ENCODE measurements at places on chromosomes 11 and 22.
A peak's percentile ranks its signal among the peaks of the same experiment; 100 is the strongest.

DNA sequence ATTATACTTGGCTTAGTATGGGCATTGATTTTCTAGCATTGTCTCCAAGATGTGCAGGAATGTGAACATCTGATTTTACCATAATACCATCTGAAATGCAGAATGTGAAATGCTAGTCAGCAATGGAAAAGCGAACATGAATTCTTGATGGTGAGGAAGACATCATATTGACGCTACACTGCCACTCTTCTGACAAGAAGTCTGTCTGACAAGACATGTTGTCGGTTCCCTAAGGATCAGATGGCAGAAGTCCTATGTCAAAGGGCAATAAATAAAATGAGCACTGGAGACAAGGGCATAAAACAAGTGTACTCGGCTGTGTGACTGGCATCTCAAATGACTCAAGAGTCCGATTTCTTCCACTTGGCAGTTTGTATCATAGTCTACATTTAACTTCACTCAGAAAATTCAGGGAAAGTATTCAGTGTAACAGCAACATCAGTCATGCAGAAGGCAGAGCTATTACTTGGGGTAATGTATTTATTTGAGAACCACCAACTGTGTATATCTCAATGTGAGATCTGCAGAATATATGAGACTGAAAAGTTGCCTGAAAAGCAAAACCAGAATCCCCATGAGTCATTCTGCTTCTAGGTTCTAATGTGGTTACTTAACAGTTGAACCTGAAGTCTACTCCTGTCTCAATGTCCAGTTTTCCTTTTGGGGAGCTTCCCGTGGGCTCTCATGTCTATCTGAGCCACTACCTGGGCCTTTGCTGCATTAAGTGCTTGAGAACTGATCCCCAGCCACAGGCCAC lies 51.5 kb downstream of the SLC17A6 start:
- DNase-seq = no peak

DNA sequence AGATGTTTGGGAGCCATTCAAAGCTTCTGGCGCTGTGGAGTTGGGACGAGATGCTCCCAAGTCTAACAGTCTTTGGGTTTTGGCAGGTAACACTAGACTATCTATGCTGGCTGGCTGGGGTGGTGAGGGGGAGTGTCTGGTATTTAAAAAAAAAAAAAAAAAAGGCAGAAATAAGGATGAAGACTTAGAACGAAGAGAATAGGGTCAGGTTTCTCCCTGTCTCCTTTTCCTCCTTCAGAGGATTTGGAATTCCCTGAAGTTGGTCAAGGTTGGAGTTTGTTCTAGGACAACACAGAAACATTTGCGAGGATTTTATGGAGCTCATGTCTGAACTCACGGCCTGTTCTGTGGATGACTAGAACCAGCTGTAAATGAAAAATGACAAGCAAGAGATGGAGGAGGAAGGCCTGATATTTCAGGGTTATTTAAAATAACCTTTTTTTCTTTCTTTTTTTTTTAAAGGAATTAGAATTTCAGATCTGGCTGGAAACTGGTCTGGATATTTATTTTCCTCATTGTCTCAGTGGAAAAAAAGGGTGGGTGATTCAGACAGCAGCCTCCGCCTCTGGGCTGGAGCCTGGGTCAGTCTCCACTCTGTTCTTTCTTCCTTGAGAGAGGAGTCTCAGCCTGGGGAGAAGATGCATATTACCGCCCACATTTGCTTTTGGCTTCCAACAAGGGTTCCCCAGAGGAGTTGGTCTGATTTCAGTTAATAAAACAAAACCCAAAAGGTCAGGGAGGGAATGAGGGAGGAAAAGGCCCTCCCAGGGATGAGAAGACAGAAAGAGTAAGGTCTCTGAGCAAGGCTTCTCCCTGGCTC lies 80.1 kb downstream of the USP35 start:
- no peak for DNase-seq

GRCh38 chr22:50600538-50600937 lies at the start of gene MAPK8IP2:
Gene MAPK8IP2, plus strand, starts transcription at chr22:50600793. Its CDS starts 26 bp downstream, at chr22:50600819.
- DNase-seq = peak; percentile 26

GRCh38 chr11:111718859-111719258 lies 47.3 kb downstream of the PPP2R1B start:
- no peak for DNase-seq

GRCh38 chr11:63951779-63952536 lies 13.2 kb downstream of the NAA40 start:
- DNase-seq = no peak

GRCh38 chr11:9219572-9219971 lies 45.6 kb downstream of the DENND5A start:
- no peak for DNase-seq
